ENCODE measurements at places on chromosomes 11 and 22.

- peak; percentile 35 for DNase-seq
These were observed 207.7 kb downstream of the CEP164 start for GRCh38 chr11:117535201-117535849.

GRCh38 chr11:128372977-128373376 is 214.4 kb downstream of the ETS1 start:
- no peak for DNase-seq

- no peak for DNase-seq
These were observed 22.9 kb downstream of the GNAZ start for GRCh38 chr22:23093051-23093788.

DNA sequence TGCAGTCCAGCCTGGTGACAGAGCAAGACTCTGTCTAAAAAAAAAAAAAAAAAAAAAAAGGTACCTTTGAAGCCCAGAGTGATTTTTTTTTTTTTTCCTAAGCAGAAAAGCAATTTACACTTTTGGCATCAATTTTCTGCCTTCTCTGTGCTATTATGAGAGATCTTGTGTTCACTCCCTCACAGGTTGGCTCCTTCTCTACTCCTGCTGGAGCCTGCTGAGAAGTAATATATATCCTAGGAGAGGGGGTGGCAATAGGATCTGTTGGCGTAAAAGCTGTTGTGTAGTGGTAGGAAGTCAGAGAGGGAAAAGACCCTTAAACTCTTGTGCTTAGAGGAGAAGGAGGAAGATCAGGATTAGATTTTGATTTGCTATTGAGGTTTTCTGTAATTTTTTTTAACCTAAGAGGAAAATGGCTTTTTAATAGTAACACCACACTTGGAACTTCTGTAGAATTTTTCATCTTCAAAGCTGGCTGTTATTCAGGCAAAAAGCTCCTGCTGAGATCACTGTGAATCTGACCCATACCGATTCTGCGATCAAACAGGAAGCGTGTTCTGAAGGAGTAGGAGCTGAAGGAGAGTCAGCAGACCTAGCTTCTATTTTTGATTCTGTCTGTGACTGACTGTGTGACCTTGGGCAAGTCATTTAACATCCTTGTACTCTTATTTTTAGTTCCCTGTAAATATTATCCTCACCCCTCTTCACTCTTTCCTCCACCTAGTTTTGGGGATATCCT is 77.7 kb downstream of the TRIM44 start:
- no peak for DNase-seq

GRCh38 chr11:59766542-59767224 is 11.5 kb downstream of the STX3 start:
- no peak for DNase-seq

GRCh38 chr11:64396079-64396591 is 37.2 kb downstream of the RPS6KA4 start:
- no peak for DNase-seq

GRCh38 chr11:106326087-106326486 is 248.6 kb downstream of the AASDHPPT start:
- DNase-seq, result no peak

- no peak for DNase-seq
These were observed 908 bp downstream of the NADSYN1 start for GRCh38 chr11:71453918-71454304.

DNA sequence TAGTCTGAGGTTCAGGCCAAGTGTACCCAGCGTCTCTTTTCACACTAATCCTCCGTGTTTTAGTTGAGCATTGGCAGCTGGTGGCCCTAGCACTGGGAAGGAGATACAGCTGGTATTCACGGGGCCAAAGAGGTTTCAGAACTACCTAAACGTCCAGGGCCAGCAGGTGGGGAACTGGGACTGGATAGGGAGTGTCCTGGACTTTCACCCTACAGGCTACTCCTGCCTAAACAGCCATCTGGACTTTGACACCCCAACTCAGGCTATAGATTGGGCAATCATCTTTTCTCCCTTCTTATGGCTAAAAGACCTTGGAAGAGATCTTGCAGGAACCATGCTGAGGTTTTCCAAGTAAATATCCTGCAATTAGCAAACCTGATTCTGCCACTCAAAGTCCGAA is 2.8 kb downstream of the SPON1 start:
- DNase-seq, result no peak

- DNase-seq, result no peak
These were observed 69.2 kb downstream of the KIF18A start for GRCh38 chr11:28038775-28039174.

- no peak for DNase-seq
These were observed 28.1 kb upstream of the MN1 start for GRCh38 chr22:27829620-27830019.

- no peak for DNase-seq
These were observed 31.6 kb downstream of the TBC1D22A start for GRCh38 chr22:46794067-46794466.

DNA sequence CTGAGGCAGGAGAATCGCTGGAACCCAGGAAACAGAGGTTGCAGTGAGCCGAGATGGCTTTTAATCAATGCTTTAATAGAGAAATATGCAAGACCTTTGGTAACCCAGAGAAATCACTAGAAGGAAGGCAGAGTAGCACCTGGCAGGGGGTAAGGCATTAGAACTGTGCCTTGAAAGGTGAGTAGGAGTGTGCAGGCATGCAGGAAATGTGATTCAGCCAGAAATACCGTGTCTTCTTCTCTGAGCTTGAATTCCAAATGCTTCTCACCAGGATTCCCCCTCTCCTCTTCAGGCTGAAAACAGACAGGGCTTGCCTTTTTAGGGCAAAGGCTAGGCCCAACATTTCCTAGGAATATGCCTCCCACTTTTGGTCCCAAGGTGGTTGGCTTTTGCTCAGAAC is 51.0 kb downstream of the OR4D9 start:
- DNase-seq, result no peak

- no peak for DNase-seq
These were observed 33.2 kb downstream of the C11orf96 start for GRCh38 chr11:43975629-43976028.

- no peak for DNase-seq
These were observed 4.5 kb upstream of the EIF3F start for GRCh38 chr11:7982582-7983119.

- DNase-seq, result no peak
These were observed 6.8 kb upstream of the IL17REL start for GRCh38 chr22:50019316-50019715.

GRCh38 chr11:91730057-91730456 is 494.6 kb upstream of the FAT3 start:
- no peak for DNase-seq

GRCh38 chr11:35304900-35305460 is 114.4 kb downstream of the SLC1A2 start:
- no peak for DNase-seq

DNA sequence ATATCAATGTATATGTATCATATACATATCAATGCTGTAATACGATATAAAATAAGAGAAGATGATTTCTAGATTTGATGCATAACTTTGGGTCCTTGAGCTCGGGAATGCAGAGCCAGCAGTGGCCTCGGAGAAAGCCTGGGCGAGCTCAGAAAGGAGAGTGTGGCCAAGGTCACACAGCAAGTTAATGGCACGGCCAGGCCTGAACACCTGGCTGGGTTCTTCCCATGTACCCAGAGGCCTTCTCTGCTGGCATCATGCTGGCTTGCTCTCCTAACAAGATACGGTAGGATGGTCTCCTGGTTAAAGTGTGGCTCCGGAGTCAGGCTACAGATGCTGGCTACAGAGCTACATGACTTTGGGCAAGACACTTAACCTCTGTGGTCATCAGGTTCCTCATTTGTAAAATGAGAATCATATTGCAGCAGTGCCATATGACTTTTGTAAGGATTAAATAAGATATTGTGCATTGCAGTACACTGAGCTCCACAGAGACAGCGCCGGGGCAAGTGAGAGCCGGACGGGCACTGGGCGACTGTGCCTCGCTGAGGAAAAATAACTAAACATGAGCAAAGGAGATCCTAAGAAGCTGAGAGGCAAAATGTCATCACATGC is 29.9 kb downstream of the TPST2 start:
- DNase-seq, result no peak

DNA sequence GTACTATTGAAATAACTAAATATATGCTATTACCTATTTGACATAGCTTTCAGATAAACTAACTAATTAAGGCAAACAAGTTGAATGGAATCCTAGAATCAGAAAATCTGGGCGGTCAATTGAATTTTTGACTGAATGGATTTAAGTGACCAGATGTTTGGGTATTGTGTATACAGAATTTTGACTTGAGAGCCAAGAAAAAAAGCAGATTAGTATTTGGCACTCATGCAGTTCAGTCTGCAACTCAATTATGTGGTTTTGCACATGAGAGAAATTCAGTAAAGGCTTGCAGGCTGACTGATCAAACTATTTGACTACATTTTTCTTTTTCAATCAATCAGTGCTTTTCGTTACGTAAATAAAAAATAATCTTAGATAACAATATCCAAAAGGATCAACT is 254.8 kb downstream of the GUCY1A2 start:
- no peak for DNase-seq

DNA sequence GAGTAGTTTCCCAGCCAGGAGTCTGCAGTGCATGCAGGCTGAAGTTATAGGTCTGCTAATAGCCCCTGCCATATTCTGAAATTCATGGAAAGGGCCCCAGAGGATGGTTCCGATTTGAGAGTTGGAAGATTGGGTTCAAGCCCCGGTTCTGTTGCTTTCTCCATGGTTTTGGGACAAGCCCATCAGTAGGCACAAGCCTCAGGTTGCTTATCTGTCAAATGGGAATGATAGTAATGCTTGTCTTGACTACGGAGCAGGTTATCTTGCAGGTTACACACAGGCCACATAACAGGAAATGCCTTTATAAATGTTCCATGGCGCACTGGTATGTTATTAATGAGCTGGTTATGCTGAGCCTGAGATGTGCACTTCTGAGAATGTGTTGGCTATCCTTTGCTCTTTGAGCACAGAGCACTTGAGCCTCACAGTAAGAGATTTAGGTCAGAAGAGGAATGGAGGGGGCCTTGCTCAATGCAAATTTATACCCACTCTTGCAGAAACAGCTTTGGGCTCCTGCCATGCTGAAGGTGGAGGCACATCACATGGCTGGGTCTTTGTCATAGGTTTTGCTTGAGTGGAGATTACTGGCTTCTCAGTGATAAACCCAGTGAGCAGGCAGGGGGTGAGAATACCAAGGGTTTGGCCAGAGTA is 47.1 kb downstream of the ZNRF3 start:
- peak; percentile 78 for DNase-seq

All from NCI-H2029 treated with DMSO at 0.1 percent for 48 hours (cell line).